Non-pigmented ciliary epithelial cell (primary cell): ENCODE measurements at places on chromosomes 1 and 21.

- DNase-seq: no peak
Observed at GRCh38 chr1:90713741-90714509, 3.2 kb downstream of the BARHL2 start.

DNA sequence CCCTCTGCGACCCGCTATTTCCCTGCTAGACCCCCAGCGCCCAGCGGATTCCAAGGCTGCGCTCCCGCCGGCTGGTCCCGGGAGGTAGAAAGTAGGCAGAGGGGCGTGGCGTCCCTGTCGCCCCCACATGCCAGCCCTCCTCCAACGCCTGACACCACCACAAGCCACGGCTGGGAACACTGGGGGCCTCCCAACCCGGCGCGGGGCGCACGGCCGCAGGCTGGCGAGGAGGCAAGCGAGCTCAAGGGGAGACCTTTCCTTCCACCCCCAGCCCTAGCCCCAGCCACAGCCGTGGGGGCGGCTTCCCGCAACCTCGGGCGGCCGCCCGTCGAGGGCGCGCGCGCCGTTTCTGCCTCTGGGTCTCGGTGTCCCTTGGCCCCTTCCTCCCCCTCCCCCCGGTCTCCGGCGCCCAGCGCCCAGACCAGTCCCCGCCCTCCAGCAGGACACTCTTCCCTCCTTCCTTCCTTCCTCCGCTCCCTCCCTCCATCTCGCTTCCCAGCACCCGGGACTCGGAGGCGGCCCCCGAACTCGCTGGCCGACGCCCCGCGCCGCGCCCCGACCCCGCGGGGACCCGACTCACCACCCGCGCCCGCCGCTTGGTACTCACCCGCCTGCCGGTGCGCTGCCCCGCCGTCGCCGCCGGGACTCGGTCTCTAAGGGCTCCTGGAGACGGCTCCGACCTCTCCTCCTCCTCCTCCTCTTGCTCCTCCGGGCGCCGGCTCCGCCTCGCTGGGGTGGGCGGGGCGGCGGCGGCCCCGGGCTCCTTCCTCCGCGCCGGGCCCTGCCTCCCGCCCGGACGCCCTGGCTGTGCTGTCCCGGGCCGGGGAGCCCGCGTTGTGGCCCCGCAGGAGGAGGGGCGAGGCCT, at the start of gene GNG12:
TSS of gene GNG12 (minus strand) at position 731 of the 865 bp plus-strand sequence. CDS start 125,781 bp downstream, outside the sequence.
- DNase-seq: no peak

DNA sequence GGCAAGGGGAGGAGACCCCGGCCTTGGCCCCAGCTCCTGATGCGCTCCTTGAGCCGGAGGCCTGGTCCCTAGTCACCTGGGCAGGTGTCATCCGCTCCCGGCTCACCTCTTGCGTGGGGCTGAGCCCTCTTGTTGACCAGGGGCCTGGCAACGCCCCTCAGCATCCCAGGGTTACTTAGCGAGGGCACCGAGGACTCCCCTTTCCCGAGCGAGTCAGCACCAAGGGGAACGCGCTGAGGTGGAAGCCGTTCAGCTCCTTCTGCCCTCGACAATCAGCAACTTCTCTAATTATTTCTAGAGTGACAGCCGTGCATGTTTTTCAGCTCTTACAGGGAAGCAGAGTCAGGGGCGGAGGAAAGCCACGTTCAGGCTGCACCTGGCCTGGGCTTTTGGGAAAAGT, 522 bp downstream of the SLC45A1 start:
- no peak for DNase-seq

GRCh38 chr1:215830226-215830810, 263.2 kb downstream of the KCTD3 start:
- DNase-seq: no peak

- no peak for DNase-seq
Observed at GRCh38 chr1:82775406-82776000, 974.8 kb downstream of the ADGRL2 start.

DNA sequence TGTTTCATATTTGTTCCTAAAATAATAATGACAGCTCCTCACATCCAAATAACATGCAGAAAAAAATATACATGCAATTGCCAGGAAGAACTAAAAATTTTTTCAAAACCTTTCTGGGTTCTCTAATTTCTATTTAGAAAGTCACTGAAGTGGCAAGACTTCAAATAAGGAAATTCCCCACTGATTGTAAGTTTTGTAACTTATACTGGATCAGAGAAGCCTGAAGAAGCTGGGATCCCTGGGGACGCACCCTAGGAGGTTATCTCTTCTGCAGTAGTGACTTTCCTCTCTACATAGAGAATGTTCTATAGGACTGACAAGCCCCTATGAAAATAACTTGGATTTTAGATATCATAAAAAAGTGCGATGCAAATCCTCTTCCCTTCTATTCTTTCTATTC, 182.6 kb downstream of the MRPL39 start:
- no peak for DNase-seq

DNA sequence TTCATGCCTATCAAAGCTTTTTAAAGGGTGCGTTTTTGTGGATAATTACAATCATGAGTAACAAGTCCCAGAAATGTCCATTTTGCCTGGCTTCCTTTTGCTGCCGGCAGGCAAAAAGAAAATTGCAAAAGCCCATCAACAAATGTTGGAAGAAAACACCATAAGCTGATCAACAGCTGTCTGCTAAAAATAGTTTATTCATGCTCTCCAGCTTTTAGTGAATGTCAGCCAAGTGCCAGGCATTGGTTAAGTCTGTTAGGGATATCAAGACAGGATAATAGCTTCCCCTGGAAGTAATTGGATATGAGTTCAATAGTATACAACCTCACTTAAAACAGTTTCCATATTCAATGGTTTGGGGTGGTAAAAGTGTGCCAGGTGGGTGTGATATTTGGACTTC, 13.6 kb upstream of the AGMAT start:
- no peak for DNase-seq

DNA sequence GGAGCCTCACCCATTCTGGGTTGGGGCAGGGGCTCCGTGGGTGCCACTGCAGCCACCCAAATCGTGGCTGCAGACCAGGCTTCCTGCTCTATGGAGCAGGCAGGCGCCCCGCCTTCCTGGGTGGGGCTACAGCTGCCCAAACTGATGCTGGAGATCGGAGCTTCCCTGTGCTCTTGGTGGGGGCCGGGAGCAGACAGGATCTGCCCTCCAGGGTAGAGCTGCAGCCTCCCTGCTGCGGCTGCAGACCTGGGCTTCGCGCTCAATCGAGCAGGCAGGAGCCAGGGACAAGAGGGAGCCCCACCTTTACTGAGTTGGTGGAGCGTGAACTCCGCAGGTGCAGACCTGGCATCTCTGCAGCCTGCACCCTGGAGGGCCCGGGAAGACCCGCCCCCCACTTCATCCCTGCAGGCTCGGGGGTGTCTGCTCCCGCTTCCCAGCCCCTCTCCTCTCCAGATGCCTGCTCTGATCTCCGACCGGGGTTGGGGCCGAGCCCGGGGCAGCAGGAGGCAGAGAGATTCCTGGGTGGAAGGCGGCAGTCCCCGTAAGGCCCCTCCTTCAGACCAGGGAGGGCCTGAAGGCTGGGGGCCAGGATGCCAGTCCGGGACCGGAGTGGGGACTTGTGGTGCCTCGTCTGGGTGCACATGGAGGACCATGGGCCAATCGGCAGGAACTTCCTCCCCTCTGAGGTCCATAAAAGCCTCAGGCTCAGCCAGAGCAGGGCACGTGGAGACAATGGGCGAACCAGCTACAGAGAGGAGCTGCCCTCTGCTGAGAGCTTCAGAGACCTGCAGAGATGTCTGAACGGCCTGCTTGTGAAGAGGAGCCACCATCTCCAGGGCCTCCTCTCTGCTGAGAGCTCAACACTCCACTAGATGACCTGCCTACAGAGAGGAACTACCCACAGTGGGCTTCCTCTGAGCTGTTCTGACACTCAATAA, 359.3 kb downstream of the SMYD3 start:
- no peak for DNase-seq

- no peak for DNase-seq
Observed at GRCh38 chr1:234519506-234519905, 40.5 kb upstream of the TARBP1 start.

- DNase-seq: no peak
Observed at GRCh38 chr1:24463776-24464735, 38.6 kb upstream of the RCAN3 start.

- no peak for DNase-seq
Observed at GRCh38 chr1:117261424-117261785, 50.7 kb upstream of the VTCN1 start.

- DNase-seq: no peak
Observed at GRCh38 chr1:30677471-30677870, 45.9 kb downstream of the MATN1 start.

DNA sequence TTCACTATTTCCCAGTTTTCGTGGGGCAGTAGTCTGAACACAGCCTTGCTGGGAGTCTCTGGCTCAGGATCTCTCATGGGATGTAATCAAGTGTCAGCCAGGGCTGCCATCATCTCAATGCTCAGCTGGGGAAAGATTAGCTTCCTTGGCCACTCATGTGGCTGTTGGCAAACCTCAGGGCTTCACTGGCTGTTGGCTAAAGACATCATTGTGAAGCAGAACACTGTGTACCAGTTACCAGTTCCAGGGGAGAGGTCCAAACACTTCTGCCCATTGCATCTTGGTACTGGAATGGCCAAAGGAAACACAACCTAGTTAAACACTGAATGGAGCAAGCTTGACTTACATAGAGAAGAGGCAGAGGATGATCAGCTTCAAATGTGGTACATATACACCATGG, 33.7 kb downstream of the AADACL4 start:
- no peak for DNase-seq

GRCh38 chr1:240597153-240597745, 14.7 kb downstream of the GREM2 start:
- no peak for DNase-seq

DNA sequence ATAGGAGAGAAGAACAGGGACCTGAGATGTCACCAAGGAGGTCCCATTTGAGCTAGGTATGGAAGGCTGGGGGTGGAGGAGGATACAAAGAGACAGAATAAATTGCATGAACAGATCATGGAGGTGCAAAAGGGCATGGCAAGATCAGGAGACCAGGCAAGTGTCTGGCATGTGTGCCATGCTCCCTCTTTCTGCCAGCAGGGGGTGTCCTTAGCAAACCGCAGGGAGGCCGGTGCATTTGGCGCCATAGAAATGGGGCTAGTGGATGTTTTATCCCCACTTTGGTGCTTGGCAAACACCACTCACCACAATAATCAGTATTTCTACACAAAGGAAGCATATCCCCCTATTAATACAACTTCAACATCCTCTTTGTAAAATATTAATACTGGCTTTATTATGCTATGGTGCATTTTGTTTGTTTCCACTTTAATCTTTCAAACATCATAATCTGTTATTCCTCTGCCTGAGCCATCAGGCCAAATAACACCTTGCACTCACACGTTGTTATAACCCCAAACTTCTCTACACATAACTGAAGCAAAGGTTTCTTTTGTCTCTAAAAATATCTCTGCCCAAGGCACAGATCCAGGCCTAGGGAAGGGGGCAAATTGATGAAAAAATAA, 25.9 kb downstream of the S100A6 start:
- DNase-seq: no peak
